AG04450 (cell line): ENCODE measurements at places on chromosomes 1 and 21. TPM values are rescaled to one million over a fixed set of nuclear protein-coding genes. Genes with fewer than 3 reads are reported as not detected.
A peak's percentile ranks its signal among the peaks of the same experiment; 100 is the strongest.

The KPRP gene
- polyA plus RNA-seq, result not detected in 2 replicates

The SLC22A15 gene
- polyA plus RNA-seq, result not detected in 2 replicates

GRCh38 chr21:43864962-43865539 is at the start of gene AGPAT3:
Gene AGPAT3, plus strand, starts transcription at chr21:43865223. Its CDS starts 94,459 bp downstream, at chr21:43959682.
- no peak for DNase-seq

- no peak for DNase-seq
These were observed 43.2 kb downstream of the ECE1 start for GRCh38 chr1:21246905-21247642.

GRCh38 chr1:192535916-192536664 is 39.5 kb upstream of the RGS1 start:
- DNase-seq, result no peak

- DNase-seq, result no peak
These were observed 384.2 kb upstream of the DUSP10 start for GRCh38 chr1:222126052-222126451.

- DNase-seq, result peak; percentile 80
These were observed 18.7 kb downstream of the C1orf198 start for GRCh38 chr1:230849451-230850224.

GRCh38 chr21:35232545-35233176 is 183.6 kb upstream of the RUNX1 start:
- no peak for DNase-seq

GRCh38 chr1:89844241-89844807 is 23.5 kb downstream of the LRRC8D start:
- no peak for DNase-seq
